Stimulated activated CD4-positive, alpha-beta T cell treated with anti-CD3 and anti-CD28 coated beads, Interleukin-1b, Interleukin-23, amount 100 ng/mL, for 1 hour (primary cell): ENCODE measurements at places on chromosomes 12 and 14.

GRCh38 chr14:95106971-95107370, 50.4 kb downstream of the DICER1 start:
- DNase-seq, result no peak

DNA sequence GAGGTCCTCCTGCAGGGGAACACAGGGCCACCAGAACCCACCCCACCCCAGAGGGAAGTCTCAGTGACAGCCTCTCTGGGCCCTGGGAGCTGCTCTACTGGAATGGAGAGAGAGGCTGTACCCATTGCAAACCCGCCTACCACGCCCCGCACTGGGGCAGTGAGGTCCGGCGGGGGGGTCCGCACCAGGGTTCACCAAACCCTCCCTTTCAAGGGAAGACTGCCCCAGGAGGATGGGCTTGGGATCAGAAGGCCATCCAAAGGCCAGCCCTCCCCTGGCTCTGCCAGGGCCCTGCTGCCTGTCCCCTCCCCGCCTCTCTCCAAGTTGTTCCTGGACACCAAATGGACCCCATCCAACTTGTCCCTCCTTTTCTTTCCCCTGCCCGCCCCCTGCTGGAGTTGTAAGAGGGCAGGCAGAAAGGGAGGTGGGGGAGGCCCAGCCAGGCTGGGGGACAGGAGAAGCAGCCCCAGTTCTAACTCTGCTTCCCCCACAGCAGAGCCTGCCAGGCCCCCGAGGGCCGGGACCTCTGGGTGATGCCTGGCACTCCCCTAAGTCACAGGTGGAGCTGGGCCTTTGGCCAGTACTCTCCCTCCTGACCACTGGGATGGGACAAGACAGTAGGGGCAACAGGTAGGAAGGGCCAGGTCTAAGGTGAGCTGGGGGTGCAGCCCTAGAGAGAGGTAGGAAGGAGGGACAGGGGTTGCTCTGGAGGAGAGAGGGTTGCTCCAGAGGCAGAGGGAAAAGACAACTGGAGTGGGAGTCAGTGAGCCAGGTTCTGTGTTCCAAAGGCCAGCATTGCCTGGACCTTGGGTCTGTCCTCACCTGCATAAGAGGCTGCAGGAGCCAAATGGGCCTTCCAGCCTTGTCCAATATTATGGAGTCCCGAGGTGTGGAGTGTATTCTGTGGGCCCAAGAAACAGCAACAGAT, 3.2 kb upstream of the DIO3 start:
- DNase-seq, result no peak

DNA sequence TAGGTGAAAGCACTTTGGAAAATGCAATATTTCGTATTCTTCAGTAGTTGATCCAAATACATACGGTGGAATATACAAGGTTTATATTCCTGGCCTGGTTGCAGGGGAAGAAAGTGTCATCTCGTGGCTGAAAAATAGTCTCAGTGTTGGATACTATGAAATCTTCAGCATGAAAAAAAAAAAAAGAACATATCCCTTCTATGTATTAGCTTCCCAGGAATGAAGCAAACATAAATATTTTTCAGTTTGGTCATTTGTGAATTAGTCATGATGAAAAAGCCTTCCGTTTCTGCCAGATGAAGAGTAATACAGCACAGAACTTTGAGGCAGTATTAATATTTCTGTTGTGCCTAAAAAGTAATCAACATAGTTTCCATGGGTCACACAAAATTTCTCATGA, 36.7 kb downstream of the FLRT2 start:
- no peak for DNase-seq

GRCh38 chr12:2482938-2483660, 311.7 kb upstream of the FKBP4 start:
- DNase-seq, result no peak

GRCh38 chr12:54936736-54937135, 47.8 kb downstream of the TESPA1 start:
- DNase-seq, result no peak

DNA sequence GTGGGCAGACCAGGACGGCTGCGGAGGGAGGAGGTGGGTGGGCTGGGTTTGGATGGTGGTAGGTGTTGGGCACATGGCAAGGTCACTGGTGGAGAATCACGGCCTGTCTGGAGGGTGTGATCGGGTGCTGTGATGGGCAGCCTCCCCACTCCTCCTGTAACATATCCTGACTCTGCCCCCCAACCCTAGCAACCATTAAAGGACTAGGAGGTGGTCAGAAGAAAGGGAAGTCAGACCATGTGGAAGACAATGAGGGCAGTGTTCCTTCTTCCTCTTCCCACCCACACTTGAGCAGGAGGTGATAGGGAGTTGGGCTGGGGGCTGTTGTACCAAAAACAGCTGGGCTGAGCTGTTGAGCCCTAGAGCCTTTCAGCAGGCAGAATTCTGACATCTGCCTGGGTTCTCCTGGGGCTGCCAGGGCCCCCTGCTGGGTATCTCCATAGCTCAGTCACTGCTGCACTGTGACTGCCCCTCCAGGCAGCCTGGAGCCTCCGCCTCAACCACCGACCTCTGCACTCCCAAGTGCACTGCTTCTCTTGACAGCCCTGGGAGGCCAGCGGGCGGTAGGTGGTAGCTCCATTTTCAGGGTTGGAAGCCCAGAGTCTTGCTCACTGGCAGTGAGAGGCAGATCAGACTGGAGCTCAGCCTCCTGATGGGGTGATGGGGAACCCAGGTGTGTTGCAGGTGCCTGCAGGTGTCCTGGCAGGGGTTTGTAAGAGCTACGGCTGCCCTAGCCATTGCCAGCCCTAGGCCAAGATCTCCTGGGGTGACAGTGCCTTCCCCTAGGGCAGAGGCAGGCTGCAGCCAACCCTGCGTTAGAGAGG, 15.4 kb downstream of the VASH1 start:
- DNase-seq, result no peak

DNA sequence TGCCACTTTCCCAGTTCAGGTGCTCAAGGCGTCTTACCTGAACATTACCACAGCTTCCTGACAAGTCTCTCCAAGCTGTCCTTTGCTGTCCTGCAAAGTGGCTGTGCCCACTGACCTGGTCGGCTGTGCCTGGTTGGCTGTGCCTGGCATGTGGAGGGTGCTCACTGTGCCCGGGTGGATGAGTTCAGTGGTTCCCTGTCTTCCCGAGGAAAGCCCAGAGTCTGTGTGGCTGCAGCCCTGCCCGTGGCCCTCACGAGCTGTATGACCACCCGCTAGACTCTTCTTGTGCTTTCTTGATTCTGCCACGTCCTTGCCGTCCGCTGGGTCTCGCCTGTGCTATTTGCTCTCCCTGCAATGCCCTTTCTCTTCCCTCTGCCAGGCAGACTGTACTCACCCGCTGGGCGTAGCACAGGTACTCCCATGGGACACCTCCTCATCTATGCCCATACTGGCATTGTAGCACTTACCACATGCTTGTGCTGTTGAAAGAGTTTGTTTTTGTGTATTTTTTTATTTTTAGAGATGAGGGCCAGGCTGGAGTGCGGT, 95.9 kb downstream of the TSPAN9 start:
- no peak for DNase-seq

- DNase-seq, result no peak
Observed at GRCh38 chr12:103423516-103423910, 72.3 kb downstream of the C12orf42 start.

DNA sequence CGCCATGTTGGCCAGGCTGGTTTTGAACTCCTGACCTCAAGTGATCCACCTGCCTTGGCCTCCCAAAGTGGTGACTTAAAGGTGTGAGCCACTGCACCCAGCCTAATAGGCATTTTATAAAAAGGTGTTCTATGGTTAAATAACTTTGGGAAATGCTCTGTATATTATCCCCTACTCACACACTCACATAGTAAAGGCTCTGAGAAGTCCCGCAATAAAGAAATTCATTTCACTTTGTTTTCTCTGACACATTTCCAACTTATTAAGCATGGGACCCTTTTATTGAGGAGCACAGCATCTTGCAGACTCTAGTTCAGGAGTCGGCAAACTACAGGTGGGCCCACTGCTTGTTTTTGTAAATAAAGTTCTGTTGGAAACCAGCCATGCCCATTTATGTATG, 63.9 kb downstream of the RNFT2 start:
- no peak for DNase-seq
